ENCODE measurements at places on chromosomes 5 and 9. TPM values are rescaled to one million over a fixed set of nuclear protein-coding genes. Genes with fewer than 3 reads are reported as not detected.

Gene RNF44
- total RNA-seq = 0.24 TPM

Gene PIP5K1B
- total RNA-seq = 14.9 TPM

Gene CCDC107
- 38.0 TPM for total RNA-seq

DNA sequence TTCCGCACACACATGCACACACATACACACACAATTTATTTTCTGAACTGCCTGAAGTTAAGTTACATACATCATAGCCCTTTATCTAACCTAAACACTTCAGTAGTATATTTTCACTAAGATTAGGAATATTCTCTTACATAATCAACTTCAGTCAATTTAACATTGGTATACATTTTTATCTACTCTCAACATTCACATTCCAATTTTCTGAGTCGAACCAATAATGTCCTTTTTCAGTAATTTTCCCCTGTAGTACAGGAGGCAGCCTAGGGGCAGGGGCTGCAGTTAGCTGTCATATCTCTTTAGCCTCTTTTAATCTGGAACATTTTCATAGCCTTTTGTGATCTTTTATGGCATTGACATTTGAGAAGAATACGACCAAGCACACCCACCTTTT, 150.1 kb downstream of the DAB2IP start:
- DNase-seq = no peak

DNA sequence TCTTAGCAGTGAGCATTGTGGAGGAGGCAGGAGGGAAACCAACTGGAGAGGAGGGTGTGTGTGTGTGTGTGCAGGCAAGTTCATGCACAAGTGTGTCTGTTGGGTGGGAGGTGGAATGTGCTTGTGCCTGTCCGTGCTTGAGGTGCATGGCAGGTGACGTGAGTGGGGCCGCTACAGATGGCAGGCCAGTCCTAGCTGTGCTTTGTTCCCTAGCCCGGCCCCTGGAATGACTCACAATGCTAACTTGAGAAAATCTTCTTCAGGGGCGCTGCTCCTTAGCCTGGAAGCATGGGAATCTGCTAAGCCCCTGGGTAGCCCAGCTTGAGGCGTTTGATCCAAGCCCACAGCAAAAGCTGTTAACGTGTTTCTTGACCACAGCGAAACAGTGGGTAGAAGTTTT, 25.0 kb upstream of the DMRT2 start:
- no peak for DNase-seq

GRCh38 chr5:54673523-54674225, 156.1 kb downstream of the SNX18 start:
- peak; percentile 53 for DNase-seq

GRCh38 chr9:86328156-86328555, 26.1 kb downstream of the TUT7 start:
- no peak for DNase-seq

Gene PGM5
- 194 TPM for total RNA-seq

DNA sequence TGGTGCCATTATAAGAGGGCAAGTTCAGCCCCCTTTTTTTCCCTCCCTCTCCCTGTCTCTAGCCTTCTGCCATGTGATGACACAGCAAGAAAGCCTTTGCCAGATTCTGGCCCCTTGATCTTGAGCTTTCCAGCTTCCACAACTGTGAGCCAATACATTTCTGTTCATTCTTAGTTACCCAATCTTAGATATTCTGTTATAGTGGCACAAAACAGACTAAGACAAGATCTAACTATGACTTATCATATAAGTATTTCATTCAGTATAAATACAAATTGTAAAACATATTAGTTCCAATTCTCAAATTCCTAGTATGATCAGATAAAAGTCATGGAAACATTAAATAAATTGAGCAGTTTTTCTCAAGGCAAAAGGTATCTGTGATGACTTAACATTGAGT, 276.3 kb downstream of the COX7C start:
- no peak for DNase-seq

- DNase-seq = no peak
Observed at GRCh38 chr9:84935528-84936117, 266.1 kb downstream of the NTRK2 start.

Measured in umbilical cord (tissue), 2 donors.